Activated CD8-positive, alpha-beta memory T cell treated with anti-CD3 and anti-CD28 coated beads, Interleukin-2, amount 10 ng/mL, durations not matched to agents 7 days and 5 days (primary cell): ENCODE measurements at places on chromosomes 1 and 21.

DNA sequence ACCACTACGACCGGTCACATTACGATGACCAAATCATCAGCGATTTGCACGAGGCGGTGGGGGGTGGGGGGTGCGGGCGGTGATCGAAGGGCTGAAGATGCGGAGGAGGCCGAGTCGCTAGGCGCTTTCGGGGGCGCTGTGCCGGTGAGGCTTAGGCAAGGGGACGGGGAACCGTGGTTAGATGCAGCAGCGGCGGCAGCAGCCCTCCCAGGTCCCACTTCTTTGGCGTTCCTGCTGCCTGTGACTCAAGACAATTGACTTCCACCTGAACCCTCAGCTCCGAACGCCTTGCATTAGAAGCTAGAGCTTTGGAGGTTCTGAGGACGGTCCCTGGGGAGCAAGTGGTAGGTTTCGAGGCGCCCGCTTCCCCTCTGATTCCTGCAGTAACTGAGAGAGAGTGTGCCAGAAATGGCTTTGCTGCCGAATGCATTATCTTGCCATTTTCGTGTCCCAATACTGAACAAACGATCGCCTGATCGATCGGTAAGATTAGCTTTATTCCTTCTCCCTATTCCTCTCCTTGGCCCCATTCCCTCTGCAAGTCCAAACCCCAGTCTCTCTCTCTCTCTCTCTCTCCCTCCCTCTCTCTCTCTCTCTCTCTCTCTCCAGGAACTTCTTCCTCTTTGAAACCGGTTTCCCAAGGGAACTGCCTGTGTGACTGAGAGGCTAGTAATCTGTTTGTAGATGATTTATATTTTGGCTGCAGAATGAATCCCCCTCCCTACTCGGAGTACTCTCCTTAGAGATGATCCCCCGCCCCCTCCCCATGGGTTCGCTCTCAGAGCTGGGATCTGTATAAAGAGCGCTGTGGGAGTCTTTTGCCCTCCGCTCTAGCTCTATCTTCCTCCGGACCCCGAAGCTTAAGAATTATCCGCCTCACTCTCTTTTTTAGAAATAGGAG is 735 bp upstream of the BRINP3 start:
- no peak for DNase-seq

DNA sequence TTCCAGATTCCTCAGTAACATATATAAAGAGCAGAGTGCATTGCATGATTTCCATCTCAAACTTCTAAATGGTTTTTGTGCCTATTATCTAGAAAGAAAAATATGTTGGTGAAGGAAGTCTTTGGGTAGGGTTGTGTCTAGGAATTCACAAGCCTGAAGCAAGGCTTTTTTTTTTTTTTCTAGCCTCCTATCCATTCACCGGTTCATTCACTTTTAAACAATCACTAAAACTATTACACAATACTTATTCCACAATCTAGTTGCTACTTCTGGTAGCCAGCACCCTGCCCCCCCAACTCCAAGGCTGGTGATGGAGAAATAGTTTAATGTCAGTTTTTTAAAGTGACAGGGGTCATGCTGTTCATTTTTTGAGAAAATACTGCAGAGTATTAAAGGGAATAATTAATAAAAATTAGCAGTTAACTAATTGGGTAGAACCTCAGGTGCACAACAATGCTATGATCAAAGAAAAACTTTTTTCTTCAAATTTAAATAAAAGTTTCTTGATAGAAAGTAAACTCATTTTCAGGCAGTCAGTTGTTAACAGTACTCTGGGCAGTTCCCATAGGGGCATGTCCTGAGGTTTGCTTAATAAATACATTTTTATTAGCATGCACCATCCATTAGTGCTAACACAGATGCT is 10.9 kb downstream of the IRF2BP2 start:
- DNase-seq, result no peak

DNA sequence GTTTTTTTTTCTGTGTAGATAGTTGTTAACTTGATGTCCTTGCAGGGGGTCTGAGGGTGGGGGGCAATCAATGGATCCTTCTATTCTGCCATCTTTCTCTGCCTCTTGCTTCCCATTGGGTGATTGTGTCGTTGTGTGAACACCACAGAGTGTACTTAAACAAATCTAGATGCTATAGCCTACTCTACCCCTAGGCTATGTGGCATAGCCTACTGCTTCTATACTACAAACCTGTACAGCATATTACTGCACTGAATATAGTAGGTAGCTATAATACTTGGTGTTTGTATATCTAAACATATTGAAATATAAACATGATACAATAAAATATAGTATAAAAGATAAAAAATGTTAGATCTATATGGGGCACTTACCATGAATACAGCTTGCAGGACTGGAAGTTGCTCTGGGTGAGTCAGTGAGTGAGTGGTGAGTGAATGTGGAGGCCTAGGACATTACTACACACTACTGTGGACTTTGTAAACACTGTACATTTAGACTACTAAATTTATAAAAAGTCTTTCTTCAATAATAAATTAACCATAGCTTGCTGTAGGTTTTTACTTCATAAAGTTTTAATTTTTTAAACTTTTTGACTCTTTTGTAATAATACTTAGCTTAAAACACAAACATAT is 105.4 kb downstream of the CENPF start:
- no peak for DNase-seq

DNA sequence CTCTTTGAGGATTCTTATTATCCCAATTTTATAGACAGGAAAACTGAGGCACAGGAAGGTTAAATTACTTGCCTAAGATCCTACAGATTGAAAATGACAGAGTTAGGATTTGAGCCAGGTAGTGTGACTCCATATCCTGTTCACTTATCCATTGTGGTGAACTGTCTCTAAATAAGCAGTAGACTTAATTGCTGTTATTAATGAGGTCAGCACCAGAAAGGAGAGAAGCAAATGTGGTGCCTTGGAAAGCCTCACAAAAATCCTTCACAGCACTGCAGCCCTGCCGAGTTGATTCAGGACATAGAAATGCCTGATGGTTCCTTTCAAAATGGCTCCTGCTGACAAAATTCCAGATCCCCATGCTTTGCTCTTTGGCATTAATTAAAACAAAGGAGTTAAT is 193.3 kb upstream of the BEND5 start:
- no peak for DNase-seq

DNA sequence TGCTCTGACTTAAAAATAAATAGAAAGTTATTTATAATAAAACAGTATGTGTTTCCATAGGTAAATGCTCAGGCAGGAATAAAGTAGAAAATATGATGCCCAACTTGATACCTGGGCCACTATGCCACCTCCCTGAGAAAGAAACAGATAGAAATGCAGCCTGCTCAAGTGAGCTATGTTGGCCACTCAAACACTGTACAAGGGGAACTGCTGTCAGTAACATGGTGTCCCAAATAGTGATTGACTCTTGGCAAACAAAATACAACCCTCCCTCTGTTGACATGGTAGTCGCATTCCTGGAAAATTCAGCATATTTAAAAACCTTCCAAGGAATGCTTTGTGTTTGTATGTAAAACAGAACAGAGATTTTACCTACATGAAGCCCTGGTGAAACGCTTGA is 66.9 kb upstream of the KCNE2 start:
- DNase-seq, result no peak

GRCh38 chr1:160061369-160062229 is 8.4 kb downstream of the KCNJ10 start:
- no peak for DNase-seq

DNA sequence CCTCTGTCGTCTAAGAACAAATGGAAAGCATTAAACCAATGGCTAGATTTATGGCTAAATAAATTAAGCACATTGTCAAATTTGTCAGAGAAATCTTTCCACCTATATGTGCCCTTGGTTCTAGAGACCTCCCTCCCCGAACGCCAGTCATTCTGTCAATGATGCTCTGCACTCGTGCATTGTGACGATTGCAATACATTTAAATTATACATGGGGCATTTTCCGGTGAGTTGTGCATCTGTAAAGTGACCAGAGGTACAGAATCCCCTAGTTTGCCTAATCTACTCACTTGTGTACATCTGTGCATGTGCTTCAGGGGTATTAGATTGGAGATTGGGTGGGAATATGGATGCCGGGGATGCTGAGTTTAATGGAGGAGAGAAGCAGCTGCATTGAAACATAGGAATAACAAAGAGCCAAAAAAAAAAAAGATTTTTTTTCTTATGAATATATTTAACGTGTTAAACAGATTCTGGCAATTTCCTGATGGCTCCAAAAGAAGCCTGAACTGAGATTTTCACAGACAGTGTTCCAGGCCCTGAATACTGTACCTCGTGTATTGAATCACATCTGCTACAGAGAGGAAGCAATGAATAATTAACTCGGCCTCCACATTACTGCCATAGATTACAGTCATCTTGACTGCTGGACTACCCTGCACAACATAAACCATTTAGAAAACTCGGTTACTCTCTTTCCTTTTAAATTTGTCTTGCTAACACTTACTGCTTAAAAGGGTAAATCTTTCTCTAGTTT is 149.0 kb upstream of the C1orf87 start:
- no peak for DNase-seq

DNA sequence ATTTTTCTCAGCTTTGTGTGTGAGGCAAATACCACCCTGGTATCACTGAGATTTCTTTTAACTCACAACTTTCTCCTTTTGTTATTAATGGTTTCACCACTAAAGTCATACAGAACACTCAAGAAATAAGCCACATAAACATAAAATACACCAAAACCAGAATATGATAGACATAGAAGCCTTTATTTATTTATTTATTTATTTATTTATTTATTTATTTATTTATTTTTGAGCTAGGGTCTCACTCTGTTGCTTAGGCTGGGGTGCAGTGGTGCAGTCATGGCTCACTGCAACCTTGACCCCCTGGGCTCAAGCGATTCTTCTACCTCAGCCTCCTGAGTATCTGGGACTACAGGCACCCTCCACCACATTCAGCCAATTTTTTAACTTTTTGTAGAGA is 12.5 kb downstream of the KRTAP8-1 start:
- no peak for DNase-seq

DNA sequence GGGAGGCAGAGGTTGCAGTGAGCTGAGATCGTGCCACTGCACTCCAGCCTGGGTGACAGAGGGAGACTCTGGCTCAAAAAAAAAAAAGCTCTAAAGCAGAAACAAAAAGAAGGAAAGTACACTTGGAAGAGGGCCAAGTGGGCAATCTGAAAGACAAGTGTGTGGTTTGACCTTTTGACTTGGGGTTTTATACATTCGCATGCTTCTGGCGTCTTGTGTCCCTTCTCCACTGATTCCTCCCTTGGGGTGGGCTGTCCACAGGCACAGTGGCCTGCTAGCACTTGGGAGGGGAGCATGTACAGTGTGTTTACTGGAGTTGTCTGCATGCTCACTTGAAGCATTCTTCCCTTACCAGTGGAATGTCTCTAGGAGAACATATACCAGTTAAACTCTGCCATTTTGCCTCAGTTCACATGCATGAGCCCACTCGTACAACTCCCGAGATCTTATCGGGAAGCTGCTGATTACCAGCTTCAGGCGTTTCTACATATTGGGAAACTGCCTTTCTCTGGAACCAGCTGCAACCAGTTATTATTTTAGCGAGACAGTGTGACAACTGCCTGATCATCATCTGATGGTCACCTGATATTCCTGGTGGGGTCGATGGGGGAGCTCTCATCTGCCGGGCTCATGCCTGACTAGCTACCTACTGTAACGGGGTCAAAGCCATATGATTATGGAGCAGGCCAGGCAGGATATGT is 113.5 kb upstream of the ZNF678 start:
- DNase-seq, result no peak

DNA sequence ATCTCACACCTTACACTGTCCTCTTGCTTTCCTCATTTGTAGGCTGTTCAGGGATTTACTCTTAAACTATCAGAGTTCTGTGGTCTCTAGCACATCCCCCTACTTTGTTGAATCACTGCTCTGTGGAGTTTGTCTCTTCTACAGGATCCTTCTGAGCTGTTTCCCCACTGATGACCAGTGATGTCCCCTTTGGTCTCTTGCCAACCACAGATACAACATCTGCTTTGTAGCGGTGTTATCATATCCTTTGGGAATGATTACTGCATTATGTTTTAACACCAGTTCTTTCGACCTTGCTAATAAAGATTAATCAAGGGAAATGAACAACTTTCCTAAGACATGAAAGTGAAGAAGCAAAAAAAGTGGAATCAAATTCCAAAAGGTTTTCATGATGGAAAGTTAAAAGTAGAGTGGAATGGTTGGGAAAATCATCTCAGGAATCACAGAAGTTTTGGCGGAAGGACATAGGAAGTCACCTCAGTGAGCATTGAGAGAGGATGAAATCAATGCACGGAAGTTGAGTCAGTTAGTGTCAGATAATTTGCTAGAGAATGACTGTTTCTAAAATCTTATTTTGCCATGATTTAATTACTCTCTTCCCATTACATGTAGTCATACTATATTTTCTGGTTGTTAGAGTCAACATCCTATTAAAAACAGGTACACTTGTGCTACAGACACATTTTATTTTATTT is 11.2 kb downstream of the OR10K2 start:
- no peak for DNase-seq

DNA sequence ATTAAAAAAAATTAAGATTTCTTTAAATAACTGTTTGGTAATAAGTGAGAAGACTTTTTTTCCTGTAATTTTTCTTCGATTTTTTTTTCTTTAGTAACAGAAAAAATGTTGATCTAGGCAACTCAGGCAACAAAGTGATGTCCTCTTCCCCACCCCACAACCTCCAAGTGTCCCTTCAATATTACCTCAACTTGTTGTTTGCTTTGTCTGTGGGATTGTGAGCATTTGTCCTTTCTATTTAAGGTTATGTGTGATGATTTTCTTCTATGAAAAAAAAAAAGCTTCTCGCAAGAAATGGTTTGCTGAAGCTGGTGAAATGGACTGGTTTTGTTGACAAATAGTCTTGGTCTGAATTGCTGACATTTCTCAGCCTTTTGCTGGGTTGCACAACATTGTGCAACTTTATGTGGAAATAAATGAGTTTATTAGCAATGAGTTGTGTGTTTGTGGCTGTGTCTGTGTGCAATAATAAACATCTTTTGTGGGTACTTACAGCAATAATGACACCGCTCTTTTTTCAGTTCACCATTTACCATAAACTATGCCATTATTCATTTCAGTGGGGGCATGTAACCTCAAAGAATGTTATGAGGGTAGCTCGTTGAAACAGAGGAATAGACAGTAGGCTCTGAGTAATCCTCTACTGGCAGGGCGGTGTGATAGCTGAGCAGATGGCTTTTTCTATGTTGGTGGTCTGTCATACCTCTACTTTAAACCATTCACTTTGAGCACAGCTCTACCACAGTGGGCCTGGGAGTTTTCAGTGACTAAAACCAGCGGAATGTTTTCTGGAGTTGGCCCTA is 218.4 kb downstream of the HLX start:
- DNase-seq, result no peak

GRCh38 chr1:55212349-55213150 is 2.6 kb downstream of the USP24 start:
- peak; percentile 45 for DNase-seq

- no peak for DNase-seq
Measured at GRCh38 chr21:45404730-45405270, at the start of gene COL18A1. TSS of gene COL18A1 (plus strand) at chr21:45405165. CDS start at chr21:45405231, 66 bp downstream.

- DNase-seq, result no peak
Measured at GRCh38 chr1:84691122-84691783, 992 bp upstream of the SSX2IP start.

- no peak for DNase-seq
Measured at GRCh38 chr1:89771991-89772560, 48.8 kb upstream of the LRRC8D start.
